COR-L47 (cell line): ENCODE measurements at places on chromosomes 2 and 18.

DNA sequence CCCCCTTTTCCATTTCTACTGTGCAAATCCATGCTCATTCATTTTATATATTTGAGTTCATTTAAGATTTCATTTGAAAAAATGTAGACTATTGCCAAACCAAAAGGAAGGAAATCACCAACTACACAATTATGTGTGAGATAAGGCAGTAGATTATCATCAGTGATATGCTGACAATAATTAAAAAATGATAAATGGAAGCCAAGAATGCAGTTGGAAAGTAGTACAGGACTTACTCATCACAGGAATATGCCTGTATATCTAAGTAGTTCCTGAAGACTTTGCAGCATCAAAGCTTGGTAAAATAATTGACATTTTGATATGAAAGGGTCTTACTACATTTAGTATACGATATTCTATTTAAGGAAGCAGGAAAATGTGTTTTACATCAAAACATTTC, 166.1 kb upstream of the OTX1 start:
- DNase-seq, result no peak

- no peak for DNase-seq
Observed at GRCh38 chr2:172607379-172607928, 51.6 kb downstream of the PDK1 start.

GRCh38 chr2:187009483-187010239, 160.7 kb upstream of the ZSWIM2 start:
- no peak for DNase-seq

DNA sequence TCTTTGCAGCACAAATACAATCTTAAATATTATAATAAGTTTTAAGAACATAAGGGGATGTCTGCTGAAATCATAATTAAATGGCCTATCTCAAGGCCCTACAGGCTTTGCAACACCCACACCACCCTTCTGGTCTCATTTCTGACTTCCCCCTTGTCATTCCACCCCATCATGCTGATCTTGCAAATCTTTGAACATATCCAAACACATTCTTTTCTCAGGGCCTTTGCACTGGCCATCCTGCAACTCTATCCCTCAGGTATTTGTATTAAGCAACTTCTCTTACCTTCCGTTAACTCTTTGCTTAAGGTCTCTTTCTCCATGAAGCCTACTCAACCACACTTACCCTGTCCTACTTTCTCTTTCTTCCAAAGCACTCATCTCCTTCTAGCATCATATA, 51.8 kb upstream of the CCDC150 start:
- no peak for DNase-seq

GRCh38 chr2:167215595-167215994, 327.3 kb downstream of the XIRP2 start:
- DNase-seq, result no peak

GRCh38 chr2:220664272-220665107, 907.6 kb downstream of the EPHA4 start:
- no peak for DNase-seq

DNA sequence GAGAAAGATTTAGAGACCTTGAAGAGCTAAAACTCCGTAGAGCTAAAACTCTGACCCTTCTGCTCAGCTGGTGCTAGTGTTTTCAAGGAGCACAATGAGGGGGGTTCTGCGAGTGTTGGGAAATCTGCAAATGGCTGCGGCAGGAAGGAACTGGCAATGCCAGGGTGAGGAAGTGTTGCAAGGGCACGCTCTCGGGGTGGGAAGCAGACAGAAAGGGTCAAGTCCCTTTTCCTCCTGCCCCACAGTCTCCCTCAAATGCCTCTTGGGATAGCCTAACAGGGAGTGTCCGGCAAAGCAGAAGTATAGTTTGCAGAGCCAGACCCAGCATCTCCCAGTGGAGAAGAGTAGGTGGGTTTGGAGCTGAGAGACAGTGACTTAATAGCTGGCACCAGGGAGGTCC, 60.5 kb downstream of the NCAPH start:
- DNase-seq, result no peak

GRCh38 chr18:51623653-51624052, 426.2 kb upstream of the MEX3C start:
- DNase-seq, result no peak

DNA sequence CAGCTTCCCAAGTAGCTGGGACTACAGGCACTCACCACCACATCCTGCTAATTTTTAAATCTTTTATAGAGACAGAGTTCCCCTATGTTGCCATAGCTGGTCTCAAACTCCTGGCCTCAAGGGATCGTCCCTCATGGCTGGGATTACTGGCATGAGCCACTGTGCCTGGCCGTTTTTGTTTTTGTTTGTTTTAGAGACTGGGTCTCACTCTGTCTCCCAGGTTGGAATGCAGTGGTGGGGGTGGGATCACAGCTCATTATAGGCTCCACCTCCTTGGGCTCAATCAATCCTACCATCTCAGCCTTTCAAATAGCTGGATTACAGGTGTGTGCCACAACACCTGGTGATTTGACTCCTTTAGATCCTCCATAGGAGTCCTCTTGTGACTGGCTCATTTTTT, 19.5 kb upstream of the ZDBF2 start:
- DNase-seq, result no peak

GRCh38 chr2:108199726-108200125, 40.0 kb upstream of the SULT1C3 start:
- DNase-seq, result no peak

- no peak for DNase-seq
Observed at GRCh38 chr2:237870126-237870525, 10.7 kb downstream of the RAMP1 start.

DNA sequence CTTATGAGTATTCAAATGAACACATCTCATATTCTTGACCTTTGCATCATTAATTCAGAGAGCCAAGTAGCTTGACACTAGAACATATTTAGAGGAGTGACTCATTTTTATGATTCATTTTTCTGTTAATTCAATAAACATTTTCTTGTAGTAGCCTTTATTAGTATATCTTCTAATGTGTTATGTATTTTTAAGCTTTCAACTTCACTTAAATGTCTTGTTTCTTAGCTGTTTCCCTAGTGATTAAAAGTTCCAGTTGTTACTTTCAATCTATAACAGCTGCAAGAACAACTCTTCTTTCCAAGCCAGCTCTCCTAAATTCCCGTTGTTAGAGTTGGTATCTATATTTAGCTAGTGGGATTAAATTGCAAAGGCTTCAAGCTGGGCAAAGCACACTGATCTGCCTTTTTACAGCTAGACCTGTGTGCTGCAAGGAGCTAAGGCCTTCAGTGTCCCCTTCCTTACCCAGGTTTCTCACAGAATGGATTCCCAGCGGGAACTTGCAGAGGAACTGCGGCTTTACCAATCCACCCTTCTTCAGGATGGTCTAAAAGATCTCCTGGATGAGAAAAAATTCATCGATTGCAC, at the start of gene KLHL41:
KLHL41 (plus strand) TSS at position 405 of the 588 bp plus-strand sequence; CDS start at position 482, 77 bp downstream.
- DNase-seq, result no peak

DNA sequence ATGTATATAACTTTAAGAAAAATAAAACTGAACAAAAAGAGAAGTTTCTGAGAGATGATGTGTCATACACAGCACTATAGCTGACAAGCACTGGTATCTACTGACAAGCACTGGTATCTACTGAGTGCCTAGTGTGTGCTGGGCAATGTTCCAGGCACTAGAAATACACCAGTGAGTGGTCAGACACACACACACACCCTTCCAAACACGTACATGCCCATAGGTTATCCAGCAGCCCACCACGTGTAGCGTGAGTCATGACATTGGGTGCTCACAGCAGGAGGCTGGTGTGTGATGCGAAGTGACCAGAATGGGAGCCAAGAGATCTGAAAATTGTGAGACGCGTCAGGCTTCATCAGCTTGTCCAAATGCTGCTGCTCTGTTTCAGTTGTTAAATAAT, 12.2 kb upstream of the GNAL start:
- no peak for DNase-seq

GRCh38 chr2:135825550-135826176, 11.3 kb downstream of the LCT start:
- no peak for DNase-seq

DNA sequence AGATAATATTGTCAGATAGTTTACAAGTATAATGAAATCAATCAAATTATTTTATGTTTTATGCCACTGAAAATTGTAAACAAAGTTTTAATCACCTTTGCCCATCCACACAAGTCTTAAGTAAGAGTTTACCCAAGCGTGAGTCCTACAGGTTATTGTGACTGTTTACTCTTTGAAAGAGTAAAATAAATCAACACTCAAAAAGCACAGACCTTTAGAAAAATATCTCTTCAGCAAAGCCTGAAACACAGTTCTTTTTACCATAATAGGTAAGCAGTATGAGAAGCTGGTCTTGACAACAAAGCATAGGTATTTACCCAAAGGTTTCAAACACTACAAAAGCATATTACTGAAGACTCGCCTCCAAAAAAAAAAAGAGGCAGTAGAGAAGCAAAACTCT, 3.7 kb downstream of the ROCK2 start:
- DNase-seq, result no peak

DNA sequence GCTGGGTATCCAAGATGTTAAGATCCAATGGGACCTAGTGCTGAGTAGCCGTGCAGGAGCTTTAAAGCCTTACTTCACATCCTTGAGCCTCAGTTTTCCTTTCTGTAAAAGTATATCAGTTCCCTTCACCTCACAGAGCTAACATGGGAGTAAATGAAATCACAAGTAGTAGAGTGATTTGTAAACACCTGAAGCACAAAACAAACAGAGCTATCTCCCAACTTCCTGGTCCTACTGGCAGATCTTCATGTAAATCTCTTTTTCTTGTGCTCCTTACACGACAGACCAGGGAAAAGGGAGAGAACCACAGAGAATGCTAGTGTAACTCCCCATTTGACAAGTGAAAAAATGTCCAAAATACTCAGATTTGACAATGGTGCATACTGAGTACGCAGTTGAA, 17.3 kb downstream of the CCDC93 start:
- no peak for DNase-seq

DNA sequence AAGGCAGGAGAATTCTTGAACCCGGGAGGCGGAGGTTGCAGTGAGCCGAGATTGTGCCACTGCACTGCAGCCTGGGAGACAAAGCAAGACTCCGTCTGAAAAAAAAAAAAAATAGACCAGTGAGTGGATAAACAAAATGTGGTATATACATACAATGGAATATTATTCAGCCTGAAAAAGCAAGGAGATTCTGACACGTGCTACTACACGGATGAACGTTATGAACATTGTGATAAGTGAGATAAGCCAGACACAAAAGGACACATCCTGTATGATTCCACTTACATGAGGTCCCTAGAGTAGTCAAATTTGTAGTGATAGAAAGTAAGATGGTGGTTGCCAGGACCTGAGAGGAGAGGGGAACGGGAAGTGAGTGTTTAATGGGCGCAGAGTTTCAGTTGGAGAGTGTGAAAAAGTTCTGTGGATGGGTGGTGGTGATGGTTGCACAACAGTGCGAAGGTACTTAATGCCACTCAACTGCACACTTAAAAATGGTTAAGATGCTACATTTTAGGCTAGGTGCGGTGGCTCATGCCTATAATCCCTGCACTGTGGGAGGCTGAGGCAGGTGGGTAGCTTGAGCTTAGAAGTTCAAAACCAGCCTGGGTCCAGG, 38.3 kb downstream of the NIFK start:
- DNase-seq, result no peak

DNA sequence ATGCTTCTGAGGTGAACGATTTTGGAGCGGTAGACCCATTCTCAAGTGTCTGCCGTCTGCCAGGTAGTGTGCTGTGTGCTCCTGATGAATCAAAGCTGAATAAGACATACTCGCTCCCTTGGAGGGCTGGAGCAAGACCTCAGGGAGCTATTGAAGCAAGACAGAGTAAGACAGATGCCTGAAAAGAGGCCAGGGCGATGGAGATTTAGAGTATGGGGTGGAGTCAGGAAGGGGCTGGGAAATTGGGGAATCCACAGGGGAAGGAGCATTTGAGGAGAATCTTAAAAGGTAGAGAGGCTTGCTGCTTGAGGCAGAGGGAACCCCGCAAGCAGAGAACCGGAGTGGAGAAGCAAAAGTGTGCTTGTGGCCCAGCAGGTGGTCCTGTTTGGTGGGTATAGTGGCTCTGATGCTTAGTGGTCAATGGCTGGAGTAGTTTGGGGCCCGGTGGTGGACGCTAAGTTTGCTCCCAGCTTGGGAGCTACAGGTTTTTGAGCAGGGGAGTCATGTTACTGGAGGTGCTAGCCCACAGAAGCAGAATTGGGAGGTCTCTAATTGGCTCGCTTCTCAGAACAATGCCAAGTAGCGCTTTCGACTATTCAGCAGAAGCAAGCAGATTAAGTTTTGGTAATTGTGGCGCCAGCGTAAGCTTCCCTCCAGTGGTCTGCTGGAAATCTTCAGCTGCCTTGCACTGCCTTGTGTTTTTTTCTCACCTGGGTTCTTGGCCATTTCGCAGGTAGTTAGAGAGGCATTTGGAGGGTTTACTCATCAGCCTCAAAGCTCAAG, 2.0 kb downstream of the CNNM4 start:
- DNase-seq, result peak; percentile 25

DNA sequence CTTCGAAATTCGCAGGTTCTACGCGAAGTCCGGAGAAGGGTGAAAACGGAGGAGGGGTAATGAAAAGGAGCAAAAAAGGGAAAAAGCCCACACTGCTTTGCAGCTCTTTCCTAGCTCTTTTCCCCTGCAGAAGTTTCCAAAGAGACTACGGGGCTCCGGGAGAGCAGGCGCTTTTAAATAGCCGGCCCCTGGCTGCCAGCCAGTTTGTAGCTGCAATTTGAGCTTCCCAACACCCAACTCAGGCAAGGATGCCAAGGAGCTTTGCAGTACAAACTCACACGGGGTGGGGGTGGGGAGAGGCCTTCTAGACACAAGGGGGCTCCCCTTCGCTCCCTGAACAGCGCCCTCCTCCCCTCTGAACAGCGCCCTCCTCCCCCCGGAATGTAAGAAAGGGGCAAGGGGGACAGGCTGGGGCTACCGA, at the start of gene IGFBP5:
IGFBP5 (minus strand) TSS at position 149 of the 421 bp plus-strand sequence. CDS start 774 bp downstream, outside the sequence.
- DNase-seq, result peak; percentile 92

GRCh38 chr2:133483181-133483580, 85.1 kb downstream of the NCKAP5 start:
- no peak for DNase-seq

- DNase-seq, result no peak
Observed at GRCh38 chr2:11585071-11585470, 51.2 kb downstream of the GREB1 start.

DNA sequence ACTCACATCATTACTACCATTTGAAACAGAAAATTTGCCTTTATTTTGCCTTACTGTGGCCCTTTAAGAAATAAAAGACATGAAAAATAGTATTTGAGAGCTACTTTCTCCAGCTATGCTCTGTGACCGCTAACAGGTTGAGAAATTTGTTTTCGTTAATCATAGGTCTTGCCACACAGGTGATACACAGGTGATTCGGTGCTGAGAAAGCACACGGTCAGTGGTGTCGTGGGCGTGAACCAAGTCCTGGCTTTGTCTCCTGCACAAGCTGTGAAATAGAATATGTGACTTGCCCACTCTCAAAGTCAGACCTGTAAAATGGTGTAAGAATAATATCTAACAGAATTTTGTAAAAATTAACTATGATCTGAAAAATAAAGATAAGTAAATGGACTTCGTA, 155.3 kb upstream of the SLC39A10 start:
- DNase-seq, result no peak

DNA sequence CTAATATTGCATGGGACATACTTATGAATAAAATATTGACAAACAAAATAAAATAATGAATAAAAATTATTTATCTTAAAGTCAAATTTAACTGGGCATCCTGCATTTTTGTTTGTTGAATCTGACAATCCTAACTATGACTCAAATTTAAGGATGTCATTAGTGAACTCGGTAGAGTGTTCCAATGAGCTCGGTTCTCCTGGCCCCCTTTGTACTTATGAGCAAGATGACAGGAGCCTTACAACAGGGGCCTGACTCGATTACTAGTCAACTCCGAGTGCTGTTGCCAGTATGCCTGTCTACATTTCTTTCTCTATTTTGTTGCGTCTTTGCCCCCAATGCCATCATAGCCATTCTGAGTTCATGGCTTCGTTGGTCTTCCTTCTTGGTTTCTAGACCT, 40.3 kb downstream of the HRH4 start:
- DNase-seq, result no peak

GRCh38 chr2:48480526-48480925, 49.4 kb upstream of the STON1 start:
- no peak for DNase-seq
